ENCODE measurements at places on chromosomes 16 and 17.

- peak; percentile 20 for DNase-seq
Measured at GRCh38 chr16:74825941-74826340, 51.3 kb upstream of the FA2H start.

DNA sequence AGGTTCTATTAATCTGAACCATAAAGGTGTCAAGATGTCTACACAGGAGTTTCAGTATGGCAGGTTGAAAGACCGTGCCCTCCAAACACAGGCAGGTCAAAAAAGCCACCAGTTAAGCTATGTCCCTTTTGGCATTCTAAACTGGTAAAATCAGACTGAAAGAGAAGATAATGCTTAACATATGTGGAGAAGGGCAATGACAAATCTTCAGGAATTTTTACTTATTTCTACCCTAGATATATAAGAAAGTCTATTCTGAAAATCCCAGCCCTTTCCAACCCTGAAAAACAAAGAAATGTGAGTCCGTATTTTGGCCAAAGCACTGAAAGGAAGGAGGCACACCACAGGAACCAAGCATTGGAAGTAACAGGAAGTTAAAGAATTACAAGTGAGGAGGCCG lies 16.5 kb downstream of the AP1G1 start:
- DNase-seq: no peak

- no peak for DNase-seq
Measured at GRCh38 chr17:44559634-44560554, 2.6 kb downstream of the FZD2 start.

GRCh38 chr17:59680314-59680713 lies 26.9 kb downstream of the PTRH2 start:
- no peak for DNase-seq

- DNase-seq: no peak
Measured at GRCh38 chr17:58399974-58400373, 17.4 kb downstream of the RNF43 start.

DNA sequence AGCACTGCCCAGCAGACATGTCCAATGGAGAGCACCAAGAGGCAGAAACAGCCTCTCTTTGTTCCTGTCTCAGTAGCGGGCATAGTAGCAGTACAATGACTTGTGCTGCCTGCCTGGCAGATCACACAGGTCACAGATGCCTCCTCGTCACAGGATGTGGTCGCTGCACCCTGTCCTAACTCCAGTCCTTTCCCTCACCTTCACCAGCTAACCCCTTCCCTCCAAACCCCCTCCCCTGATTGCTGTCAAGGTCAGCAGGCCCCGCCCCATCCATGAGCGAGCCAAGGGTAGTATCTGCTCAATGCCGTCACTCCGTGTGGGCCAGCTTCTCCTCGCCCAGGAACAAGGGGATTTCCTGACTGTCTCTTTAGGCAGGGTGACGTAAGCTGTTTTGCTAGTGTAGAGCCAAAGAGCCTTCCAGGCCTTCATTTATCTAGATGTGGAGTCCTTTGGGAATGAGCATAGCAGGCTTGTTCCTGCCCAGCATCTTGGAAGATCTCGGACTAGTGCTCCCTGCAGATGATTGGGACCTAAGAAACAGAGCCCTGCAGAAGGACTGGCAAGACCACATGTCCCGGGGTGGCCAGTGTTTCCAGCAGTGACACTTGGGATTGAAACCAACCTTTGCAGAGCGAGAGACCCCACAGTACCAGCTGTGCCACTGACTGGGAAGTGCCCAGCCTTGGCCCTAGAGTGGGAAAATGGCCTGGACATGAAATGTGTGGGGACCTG lies 75.9 kb upstream of the TNRC6C start:
- peak; percentile 84 for DNase-seq

DNA sequence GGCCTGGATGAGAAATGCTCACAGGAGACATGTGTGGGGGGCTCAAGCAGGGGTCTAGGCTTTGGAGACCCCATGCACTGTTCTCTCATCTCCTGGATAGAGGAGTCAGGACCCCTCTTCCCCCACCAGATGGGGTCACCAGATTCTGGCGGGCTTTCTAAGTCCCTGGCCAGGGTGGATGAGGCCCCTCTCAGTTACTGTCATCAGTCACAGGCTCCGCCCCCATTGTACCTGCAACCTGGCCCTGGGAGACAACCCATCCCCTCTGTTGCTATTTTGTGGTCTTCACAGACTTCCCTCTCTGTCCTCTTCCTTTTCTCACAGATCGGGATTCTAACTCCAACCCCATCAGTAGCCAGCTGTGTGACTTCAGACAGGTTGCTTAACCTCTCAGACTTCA lies 33.5 kb upstream of the NDRG4 start:
- DNase-seq: no peak

DNA sequence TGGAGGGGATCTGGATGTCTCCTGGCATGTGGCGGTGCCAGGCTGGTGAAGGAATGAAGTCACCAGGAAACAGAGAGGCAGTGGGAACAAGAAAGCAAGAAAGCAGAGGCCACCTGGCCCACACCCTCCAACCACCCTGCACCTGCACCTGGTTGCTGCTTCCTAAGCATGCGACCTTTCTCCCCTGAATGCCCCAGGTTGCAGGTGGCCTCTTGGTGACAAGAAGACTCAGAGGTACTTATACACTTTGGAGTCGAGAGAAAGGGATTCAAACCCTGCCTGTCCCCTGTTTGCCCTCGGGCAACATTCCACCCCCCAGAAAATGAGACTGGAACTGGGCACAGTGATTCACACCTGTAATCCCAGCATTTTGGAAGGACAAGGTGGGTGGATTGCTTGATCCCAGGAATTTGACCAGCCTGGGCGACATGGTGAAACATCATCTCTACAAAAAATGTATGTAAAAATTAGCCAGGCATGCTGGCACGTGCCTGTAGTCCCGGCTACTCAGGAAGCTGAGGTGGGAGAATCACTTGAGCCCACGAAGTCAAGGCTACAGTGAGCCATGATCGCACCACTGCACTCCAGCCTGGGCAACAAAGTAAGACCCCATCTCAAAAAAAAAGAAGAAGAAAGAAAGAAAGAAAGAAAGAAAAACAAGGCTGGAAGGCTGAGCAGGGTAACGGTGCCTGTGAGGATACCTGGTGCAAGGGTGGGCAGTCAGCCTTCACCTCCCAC lies 34.6 kb upstream of the TNRC6C start:
- no peak for DNase-seq

- DNase-seq: no peak
Measured at GRCh38 chr16:54750249-54750648, 180.4 kb upstream of the IRX5 start.

GRCh38 chr16:75590920-75591843 lies 25.0 kb downstream of the GABARAPL2 start:
- no peak for DNase-seq

DNA sequence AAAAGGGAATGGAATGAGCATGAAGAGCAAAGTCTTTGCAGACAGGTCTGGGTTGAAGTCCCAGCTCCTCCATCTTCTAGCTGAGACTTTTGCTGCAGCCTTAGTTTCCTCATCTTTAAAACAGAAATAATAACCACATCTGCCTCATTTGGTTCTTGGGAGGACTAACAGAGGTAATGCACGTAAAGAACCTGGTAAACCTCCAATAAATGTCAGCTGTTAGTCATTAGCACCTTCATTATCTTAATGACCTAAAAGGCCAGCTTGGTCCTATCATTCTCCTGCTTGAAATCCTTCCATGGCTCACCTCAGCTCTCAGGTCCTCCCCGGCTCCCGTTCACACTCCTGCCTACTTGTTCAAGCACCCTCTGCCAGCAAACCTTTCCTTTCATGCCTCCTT lies 51.8 kb downstream of the SKAP1 start:
- no peak for DNase-seq

DNA sequence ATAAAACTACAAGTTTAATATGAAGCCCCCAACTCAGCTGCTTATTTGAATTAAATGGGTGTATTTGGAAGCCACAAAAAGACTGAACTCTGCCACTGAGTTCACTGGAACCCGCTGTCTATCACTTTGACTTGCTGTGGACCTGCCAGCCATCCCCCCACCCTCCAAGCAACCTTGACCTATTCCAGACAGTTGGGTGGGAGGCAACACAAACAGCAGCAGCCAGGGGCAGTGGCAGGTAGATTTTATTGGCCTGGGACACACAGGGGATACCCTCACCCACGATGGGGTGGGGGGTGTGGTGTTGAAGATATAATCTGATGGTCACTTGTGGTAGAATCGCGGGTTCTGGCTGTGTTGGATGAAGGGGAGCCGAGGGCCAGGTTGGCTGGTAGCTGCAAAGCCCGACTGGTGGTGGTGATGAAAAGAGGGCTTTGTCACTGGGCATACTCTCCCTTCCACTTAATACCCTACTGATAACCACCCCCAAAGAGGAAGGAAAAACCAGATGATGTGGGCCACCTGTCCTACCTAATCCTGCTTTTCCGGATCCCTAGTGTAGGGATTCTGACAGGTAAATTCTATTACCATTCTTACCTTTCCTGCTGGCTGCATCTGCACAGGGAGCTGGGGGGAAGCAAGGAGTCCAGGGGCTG lies 2.6 kb downstream of the GPS2 start:
- no peak for DNase-seq

DNA sequence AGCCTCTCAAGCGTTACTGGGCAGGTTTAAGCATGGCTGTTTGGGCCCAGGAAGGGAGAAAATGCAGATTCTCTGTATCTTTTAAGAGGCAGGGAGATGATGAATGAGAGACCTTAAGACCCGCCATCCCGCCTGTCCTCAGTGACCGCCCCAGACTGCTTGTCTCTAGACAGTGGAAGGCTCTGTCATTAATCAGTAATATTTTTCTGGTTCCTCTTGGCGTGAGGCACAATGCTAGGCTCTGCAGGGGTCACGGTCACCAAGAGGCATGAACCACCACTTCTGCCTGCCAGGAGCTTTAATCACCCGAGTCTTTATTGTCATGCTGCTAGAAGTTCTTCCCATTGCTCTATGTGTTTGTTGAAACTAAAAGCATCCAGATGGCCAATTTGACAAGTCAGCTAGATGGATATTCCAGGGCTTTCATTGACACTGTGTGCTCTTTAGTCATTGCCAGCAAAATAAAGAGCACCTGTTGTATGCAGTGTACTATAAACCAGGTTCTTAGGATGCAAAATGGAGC lies 3.2 kb downstream of the SLC6A2 start:
- DNase-seq: no peak

DNA sequence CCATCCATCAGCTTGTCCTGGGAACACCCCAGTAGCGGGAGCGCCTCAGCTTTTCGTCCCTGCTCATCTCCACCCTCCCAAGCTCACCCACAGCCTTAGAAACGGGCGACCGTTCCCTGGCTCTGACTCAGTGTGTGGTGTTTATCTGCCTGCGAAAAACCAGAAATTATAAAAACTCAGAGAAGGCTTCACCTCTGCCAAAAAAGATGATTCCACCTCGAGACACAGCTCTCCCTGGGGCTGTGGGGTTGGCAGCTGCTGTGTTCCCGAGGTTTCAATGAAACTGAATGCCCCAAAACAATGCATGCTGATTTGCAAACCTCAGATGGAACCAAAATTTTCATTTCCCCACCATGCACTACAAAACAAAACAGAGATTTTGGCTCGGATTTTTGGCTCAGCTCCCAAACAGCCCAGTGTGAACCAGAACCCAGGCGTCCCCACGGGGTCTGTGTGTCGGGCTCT lies 62.4 kb upstream of the MED9 start:
- DNase-seq: no peak

DNA sequence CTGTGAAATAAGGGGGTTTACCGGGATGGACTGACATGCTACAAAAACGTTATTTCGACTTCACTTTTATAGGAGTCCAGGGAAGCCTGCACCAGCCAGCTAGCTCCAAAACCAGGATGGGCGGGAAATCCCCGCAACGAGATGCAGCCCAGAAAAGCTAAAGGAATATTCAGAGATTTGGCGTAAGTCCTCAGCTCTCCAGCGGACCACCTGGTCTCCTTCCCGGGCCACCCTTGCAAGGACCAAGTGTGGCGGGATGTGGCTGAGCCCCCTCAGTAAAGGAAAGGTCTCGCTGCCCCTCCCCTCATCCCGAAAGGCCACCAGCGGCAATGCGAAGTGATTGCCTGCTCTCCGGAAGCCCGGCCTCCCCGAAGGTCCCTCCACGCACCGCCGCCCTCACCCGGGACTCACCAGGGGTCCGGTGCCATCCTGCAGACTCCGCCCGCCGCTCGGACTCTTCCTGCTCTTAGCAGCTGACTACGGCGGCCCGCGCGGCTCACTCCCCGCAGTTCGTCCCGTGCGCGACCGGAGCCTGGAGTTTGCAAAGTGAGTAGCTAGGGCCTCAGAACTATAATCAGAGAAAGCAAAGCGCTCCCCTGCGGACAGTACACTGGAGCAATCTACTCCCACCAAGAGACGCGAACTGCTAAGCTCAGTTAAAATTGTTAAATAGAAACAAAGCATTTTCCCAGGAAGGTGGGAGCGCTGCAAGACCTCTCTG lies at the start of gene STX8:
STX8 (minus strand) TSS at position 440 of the 721 bp plus-strand sequence; CDS start at position 428, 12 bp downstream.
- DNase-seq: peak; percentile 91

- DNase-seq: no peak
Measured at GRCh38 chr17:44318077-44318892, 6.3 kb downstream of the SLC25A39 start.

- DNase-seq: no peak
Measured at GRCh38 chr17:36978810-36979564, 30.2 kb downstream of the AATF start.

DNA sequence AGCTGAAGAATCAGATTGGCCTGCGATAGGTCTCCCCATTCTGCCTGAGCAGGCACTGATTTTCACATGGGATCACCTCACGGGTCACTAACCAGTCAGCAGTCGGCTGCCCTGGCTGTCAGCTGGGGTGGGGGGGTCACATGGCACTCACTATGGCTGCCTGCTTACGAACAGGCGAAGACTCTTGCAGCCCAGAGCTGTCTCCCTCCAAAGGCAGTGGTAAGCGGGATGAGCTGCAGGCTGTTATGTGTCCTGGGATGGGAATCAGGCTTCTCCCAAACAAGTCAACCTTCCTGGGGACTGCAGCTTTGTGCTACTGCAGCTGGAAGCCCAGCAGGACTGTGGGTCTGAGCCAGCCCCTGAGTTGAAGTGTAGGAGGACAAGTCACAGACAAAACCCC lies 29.0 kb upstream of the ADORA2B start:
- DNase-seq: no peak

DNA sequence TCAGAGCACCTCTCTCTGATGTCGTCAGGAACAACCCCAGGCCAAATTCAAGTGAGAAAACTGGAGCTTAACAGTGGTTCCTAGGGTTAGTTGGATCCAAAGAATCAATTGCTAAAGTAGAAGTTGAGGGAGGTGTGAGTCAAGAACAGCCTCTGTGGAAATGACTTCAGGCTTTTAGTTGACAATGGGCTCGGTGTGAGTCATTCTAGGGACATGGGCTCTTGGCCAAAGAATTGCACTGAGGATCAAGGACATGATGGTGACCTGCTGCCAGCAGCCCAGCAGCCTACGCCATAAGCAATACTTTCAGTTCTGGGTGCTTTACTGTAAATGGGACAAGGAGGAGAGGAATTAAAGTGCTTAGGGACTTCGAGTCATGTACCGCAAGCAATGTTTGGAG lies 32.1 kb upstream of the SMURF2 start:
- DNase-seq: no peak

DNA sequence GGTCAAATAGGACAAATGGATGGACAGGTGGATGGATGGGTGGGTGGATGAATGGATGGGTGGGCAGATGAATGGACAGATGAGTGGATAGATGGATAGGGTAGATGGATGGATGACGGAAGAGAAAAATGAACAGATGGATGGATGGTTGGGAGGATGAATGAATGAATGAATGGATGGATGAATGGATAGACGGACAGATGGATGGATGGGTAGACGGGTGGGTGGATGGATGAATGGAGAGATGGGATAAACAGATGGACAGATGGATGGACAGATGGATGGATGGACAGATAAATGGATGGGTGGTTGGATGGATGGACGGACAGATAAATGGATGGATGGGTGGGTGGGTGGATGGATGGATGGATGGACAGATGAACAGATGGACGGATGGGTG lies 232.8 kb downstream of the GRIN2A start:
- DNase-seq: no peak

- DNase-seq: no peak
Measured at GRCh38 chr17:15909481-15909991, 35.4 kb upstream of the ADORA2B start.

All from stimulated activated effector memory CD8-positive, alpha-beta T cell treated with anti-CD3 and anti-CD28 coated beads, Interleukin-12 subunit alpha, Interleukin-12 subunit beta, amount 100 ng/mL, for 72 hours (primary cell).